Lower leg skin (tissue), 4 donors: ENCODE measurements at places on chromosomes 7 and 10.
A peak's percentile ranks its signal among the peaks of the same experiment; 100 is the strongest.

DNA sequence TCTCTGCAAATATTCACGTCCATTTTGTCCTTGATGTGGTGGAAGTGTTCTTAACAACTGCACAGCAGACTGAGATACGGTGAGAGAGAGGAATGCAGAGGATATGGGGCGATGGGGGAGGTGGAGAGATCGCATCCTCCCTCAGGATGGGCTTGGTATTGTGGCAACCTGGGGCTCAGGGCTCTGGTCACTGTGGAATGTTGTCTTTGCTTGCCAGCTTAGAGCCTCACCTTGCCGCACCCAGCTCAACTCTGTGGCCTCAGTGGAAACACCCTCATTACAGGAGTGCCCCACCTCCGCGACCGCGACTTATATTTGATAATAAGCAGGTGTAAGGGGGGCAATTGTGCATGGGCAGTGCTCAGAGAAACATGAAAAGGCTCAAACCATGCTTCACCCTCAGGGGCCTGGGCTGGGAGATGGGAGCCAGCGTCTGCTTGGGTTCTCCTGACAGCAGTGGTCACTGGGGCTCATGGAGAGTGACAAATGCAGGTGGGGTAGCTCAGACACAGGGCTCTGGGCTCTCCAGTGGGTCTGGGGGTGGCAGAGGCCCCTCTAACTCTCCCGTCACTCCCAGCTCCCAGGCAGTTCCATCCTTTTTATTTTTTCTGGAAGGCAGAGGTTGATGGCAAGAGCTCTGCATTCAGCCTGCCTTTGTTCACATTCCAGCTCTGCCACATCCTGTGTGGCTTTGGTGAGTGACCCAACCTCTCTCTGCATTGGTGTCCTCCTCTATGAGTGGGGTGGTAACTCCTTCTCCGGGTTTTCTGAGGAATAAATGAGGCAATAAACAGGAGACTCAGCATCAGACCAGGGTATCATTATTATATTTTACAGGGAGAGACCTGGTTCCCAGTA, 43.1 kb upstream of the EMX2 start:
- peak; percentile 80 for DNase-seq

DNA sequence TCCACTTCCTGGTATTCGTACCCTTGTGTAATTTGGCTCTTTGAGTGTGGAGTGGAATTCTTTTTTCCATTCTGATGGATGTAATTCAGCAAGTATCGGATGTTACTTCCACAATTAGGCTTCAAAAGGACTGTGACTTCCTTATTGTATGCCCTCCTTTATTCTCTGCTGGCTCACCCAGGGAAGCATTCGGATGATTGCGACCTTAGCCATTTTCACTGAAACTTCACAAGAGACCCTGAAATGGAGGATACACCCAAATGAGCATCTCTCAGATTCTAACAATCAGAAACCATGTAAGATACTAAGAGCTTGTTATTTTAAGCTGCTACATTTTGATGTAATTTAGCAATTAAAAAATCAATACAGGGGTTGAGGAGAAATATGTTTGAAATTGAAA, 493.1 kb downstream of the DNAJB9 start:
- DNase-seq = no peak

GRCh38 chr7:139232377-139232717, 1.3 kb downstream of the UBN2 start:
- no peak for DNase-seq

GRCh38 chr10:12482587-12482986, 133.2 kb downstream of the CAMK1D start:
- DNase-seq = no peak

GRCh38 chr7:22074897-22075296, 129.2 kb upstream of the CDCA7L start:
- no peak for DNase-seq

- DNase-seq = no peak
Measured at GRCh38 chr7:7867846-7868571, 100.6 kb upstream of the GLCCI1 start.

DNA sequence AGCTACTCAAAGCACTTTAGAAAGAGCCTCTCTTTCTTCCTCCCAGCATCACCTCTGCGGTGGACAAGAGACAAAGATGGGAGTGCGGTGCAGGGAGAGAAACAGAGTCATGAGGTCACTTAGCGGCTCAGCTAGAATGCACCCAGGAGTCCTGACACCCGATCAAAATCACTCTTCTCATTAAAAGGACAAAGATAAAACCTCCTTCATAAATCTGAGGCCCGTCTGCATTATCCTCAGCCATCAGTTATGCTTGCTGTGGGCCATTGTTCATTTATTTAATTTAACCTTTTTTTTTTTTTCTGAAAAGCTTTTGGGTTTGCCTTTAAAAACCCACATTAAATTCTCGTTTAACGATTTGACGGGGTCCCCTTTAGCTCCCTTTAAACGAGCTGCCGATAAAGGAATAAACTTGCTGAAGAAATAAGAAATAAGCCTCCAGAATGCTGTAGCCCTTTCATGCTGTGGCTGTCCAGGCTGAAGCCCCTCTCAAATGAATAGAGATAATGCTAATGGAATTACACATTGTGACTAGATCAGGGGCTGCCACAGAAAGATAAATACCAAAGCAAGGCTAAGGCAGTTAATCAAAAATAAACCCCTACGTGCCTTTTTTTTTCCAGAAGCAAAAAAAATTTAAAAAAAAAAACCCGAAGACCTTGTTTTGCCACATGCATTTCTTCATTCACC, 16.1 kb upstream of the PLXNA4 start:
- no peak for DNase-seq

DNA sequence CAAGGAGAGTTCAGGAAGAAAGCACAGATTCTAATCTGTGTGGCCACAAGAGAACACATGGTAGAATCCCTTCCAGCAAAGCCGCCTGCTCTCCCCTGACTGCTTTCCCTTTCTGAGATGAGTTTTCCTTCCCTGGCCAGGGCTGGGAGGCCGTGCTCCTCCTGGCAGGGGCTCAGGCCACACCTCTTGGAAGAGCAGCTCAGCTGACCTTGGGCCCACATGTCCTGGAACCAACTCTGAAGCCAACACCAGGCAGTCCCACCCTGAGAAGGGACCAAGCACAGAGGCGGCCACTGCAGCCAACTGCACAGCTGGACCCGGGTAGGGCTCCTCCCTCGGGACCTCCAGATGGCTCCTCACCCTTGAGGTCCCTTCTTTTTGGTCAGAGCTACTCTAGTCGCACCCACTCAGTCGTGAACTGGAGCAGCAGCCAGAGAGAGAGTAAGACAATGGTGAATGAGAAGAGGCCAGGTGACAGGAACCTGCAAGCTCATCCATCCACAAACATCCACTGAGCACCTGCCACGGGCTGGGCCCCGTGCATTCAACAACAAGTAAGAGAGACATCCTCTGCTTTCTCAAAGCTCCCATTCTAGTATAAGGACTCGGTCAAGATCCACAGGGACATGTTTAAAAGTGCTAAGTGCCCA, 40.3 kb downstream of the FAM53B start:
- DNase-seq = peak; percentile 92

GRCh38 chr7:30555525-30555924, 39.2 kb upstream of the GARS1 start:
- DNase-seq = no peak

DNA sequence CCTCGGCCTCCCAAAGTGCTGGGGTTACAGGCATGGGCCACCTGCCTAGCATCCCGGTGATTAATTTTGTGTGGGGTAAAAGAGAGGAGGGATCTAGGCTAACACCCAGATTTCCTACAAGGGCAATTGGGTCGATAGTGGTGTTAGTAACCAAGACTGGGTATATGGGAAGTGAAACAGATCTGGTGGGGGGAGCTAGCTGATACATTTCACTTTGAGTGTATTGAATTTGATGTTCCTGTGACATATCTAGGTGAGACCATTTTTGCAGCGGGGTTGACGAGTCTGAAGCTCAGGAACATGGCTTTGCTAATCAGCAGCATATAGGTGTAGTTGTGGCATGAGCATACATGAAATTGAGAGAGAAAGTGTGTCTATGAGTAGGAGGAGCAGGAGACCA, 12.0 kb downstream of the CLCN1 start:
- no peak for DNase-seq

GRCh38 chr7:98922392-98923187, 44.3 kb downstream of the TRRAP start:
- peak; percentile 77 for DNase-seq

- no peak for DNase-seq
Measured at GRCh38 chr10:2686691-2687090, 380.7 kb upstream of the PFKP start.

- peak; percentile 76 for DNase-seq
Measured at GRCh38 chr10:121457729-121458128, 140.5 kb downstream of the FGFR2 start.

DNA sequence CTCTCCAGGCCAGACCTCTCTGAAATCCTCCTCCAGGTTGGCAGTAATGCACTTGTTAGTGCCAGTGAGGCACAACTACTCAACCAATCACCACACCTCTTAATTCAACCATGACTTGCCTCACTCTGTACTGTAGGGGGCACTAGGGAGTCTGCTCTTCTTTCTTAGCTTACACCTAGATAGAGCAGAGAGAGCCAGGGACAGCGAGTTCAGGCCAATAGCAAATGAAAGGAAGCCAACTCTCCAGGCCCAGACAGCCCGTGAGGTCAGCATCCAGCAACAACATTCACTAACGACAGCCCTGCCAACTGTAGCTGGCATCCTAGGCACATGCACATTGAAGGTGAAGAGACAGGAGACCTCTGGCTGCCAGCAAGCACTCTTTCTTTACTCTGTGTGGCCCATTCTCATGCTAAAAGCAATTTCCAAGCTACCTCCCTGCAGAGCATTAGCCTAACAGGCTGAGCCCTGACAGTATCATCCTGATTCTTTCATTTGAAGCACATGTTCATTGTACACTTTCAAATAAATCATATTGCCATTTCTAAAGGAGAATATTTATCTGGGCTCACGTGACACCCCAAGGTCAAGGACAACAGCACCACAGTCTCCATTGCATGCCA, 136.3 kb downstream of the DPY19L1 start:
- DNase-seq = peak; percentile 78

- DNase-seq = no peak
Measured at GRCh38 chr10:51400392-51401096, 298.9 kb downstream of the CSTF2T start.

DNA sequence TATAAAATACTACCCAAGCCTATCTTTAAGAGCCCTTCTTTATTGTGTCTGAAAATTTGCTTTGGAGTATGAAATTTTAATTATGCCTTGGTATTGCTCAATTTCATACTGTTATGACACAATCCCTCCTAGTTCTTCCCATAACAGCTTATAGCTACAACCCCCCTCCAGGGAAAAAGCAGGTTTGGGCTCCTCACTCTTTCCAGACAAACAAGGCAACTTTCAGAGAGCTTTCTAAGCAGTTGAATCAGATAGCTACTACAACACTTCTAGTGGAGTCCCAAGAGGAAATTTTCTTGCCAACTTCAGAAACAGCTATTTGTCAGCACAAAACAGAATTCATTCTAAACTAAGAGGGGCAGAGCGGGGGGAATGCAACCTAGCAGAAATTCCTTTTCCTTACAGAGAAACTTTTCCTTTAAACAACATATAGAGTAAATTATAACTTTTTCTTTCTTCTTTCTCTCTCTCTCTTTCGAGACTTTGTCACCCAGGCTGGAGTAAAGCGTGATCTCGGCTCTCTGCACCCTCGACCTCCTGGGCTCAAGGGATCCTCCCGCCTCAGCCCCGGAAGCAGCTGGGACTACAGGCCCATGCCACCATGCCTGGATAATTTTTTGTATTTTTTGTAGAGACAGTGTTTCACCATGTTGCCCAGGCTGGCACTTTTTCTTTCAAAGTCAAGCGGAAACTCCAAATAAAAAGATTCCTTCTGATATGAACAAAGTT, 26.0 kb upstream of the JMJD1C start:
- DNase-seq = peak; percentile 37

GRCh38 chr10:129888784-129889616, 75.1 kb downstream of the EBF3 start:
- DNase-seq = no peak

- DNase-seq = peak; percentile 43
Measured at GRCh38 chr10:14478604-14479003, 147.9 kb upstream of the FRMD4A start.

DNA sequence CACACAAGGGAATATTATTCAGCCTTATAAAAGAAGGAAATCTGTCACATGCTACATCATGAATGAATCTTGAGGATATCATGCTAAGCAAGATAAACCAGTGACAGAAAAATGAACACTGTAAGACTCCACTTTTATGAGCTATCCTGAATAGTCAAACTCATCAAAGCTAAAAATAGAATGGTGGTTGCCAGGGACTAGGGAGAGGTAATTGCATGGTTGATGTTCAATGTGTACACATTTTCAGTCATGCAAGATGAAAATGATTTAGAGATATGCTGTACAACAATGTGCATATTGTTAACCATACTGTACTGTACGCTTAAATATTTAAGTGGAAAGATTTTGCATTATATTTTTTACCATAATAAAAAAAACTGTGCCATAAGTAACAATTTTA, 1349.1 kb downstream of the XPNPEP1 start:
- DNase-seq = no peak

DNA sequence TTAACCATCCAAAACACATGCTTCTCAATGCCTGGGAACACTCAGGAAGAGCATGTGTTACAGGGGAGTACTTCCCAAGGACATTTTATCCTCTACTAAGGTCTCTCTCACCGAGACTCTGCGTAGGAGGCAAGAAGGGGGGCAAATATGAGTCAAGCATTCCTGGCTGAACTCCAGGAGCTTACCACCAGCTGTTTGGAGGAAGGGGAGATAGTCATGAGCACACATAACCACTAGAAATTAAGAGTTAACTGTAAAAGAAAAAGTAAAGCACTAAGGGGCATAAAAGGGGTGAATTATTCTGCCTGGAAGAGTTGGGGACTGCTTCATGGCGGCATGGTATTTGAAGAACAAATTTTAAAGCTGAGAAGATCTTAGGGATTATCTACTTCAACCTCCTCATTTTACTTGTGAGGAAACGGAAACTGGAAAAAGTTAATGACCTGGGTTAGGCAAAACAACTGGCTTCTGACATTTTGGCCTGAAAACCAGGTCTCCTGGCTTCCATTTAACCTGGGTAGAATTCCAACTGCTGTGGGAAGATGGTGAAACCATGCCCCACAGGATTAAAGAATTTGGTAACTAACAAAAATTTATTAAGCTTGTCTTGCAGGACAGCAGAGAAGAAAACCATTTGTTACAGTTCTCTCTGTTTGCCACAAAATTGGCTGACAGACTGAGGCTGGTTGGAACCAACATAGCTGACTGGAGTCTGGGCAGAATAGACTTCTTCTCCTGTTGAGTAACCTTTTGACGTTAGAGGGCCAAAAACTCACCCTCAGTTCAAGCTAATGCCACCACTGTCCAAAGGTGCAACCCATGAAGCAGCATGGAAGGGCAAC, 85.5 kb downstream of the SLC25A13 start:
- no peak for DNase-seq

DNA sequence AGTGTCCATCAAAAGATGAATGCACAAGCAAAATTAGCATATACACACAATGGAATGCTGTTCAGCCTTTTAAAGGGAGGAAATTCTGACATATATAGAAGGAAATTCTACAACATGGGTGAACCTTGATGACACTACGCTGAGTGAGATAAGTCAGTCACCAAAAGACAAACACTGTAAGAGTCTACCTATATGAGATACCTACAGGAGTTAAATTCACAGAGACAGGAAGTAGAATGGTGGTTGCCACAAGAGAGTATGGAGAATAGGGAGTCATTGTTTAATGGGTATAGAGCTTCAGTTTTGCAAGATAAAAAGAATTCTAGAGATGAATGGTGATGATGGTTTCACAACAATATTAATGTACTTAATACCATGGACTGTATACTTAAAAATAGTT, 51.8 kb downstream of the HERC4 start:
- no peak for DNase-seq
